Epithelial cell of umbilical artery (primary cell): ENCODE measurements at places on chromosomes 4 and X. TPM values are rescaled to one million over a fixed set of nuclear protein-coding genes. Genes with fewer than 3 reads are reported as not detected.

The MANBA gene
- total RNA-seq = 13.6 and 20.2 TPM in 2 replicates

The PCDH7 gene
- 9.7 and 15.7 TPM in 2 replicates for total RNA-seq

The REELD1 gene
- total RNA-seq = not detected in 2 replicates

The PLK4 gene
- total RNA-seq = 15.6 and 21.1 TPM in 2 replicates

The SMR3B gene
- total RNA-seq = not detected in 2 replicates
